Muscle of leg (tissue), 16 donors: ENCODE measurements at places on chromosomes 4 and X. TPM values are rescaled to one million over a fixed set of nuclear protein-coding genes. Genes with fewer than 3 reads are reported as not detected.

- no peak for DNase-seq
These were observed 97.6 kb upstream of the IRS4 start for GRCh38 chrX:108833993-108834392.

PRR32 gene
- total RNA-seq, result 95.8 TPM

DNA sequence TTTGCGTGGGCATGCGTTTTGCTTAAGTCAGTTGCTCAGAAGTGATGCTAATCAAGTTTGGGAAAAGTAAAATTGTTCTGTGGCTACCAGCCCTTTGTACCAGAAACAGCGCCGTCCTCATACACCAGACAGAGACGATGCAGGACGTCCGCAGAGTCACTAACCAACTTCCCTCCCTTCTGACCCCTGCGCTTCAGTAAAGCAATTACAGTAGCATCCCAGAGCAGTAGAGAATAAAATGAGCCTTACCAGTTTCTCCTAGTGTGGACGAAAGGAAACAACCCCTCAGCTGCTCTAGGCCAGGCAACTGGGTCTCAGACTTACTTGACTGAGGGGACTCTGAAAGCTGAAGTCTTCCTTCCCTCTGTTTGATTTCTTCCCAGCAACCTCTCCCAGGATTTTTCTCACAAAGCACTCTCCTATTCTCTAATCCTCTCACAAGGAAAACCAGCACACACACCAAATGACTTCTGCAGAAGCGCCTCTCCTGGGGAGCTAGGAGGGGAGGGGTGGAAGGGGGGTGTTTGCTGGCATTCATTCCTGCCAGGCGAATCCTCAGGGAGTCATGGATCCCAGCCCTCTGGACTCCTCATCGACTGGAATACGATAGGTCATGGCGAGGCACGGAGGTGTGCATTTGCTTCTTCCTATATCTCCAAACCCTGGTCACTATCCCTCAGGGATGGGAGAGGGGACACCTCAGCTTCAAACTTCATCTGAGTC is 56.0 kb upstream of the MID1 start:
- DNase-seq, result peak; percentile 43

GRCh38 chrX:101550362-101550750 is at the start of gene ARMCX1:
TSS of gene ARMCX1 (plus strand) at chrX:101550547. CDS start at chrX:101552931, 2,384 bp downstream.
- DNase-seq, result peak; percentile 95

GRCh38 chr4:7614350-7614949 is 179.7 kb upstream of the PSAPL1 start:
- no peak for DNase-seq

TBC1D8B gene
- total RNA-seq, result 7.3 TPM

GRCh38 chr4:1271686-1272085 is 18.0 kb upstream of the MAEA start:
- DNase-seq, result no peak

DNA sequence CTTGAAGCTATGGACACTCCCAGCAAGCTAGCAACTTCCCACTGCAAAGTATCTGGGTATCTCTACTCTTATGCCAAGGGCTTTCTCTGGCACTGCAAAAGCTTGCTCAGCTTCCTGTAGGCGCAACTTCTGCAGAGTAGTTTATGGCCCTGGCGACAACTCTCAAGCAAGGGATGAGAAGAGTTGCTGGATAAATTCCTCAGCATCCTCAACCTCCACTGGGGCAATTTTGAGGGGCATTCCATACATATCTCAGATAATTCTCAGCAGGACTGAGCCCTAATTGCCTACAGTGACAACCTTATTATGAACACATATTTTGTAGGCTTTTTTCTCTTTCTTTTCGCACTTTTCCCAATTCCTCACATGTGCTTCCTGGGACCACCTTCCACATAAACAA is 31.2 kb upstream of the TAB3 start:
- DNase-seq, result no peak

- DNase-seq, result peak; percentile 88
These were observed at the start of gene CASP6 for GRCh38 chr4:109702950-109703663. TSS of gene CASP6 (minus strand) at chr4:109703445. CDS start at chr4:109703395, 50 bp downstream.

DNA sequence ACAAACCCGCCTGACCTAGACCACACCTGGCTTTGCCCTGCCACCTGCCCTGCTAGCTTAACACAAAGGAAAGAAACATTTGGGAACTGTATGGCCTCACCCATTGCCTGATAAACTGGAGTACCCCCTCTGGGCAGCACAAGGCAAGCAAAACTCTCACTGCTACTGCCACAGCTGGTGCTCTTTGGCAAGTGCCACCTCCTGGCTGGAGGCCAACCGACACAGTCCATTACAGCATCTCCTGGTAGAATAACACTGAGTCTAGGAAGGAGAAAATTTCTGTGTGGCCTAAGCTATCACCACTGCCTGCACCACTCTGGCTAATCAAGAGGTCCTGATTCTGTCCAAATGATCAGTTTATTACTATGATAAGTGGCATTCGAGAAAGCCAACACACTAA is 18.9 kb upstream of the SPANXN3 start:
- DNase-seq, result peak; percentile 49
